ENCODE measurements at places on chromosomes 1 and 21.

- no peak for DNase-seq
These were observed 35.2 kb downstream of the EPHX1 start for GRCh38 chr1:225845097-225845496.

DNA sequence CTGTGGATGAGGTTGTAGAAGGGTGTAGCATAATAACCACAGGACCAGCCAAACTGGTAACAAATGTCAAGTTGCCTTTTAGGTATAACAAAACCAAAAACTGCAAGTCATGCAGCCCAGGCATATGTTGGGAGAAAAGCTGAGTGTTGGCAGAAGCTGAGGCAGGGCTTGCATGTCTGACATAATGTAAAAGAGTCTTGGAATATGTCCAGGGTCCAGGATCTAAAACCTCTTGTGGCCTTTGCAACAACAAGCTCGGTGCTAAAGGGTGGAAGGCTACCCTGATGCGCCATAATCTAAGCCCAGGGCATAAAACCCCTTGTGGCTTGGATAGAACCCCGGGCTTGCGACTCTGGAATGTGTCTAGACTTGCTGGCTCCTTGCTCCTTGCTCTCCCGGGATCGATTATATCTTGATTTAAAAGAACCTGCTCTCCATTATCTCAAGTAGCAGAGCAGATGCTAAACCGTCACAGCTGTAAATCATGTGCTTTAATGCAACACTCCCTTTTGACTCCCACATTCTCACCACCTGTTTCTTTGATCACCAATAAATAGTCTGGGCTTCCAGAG lies 26.5 kb upstream of the SLC35A3 start:
- no peak for DNase-seq

DNA sequence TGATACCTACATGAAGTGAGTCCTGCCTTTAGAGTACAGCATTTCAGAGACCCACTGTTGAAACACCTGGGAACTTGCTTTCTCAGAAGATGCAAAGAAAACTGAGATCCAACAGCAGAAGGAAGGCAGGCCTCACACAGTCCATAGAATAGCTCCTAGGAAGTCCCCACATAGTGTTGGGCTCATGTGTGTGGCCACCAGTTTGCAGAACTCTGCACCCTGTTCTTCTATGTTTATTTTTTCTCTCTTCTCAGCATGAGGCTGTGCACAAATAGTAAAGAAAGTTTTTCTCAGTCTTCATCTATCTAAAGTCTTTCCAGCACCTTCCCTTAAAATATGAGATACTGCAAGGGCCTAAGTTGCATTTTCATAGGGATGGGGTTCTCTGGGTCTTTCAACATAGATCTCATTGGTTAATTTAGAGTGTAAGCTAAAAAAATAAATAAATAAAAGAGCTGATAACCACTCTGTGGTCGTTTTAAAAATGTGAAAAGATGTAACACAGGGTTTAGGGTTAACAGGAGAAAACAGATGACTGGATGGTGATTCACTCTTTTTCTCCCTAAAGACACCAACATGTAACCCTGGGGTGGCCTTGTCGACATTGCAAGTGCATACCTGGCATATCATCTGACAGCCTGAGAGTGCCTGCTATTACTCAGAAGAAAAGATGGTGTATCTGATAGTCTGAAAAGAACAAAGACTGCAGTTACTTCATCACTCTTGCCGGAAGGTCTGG lies 94.6 kb downstream of the ZC3H11B start:
- no peak for DNase-seq

GRCh38 chr1:94743862-94744261 lies 76.3 kb upstream of the SLC44A3 start:
- peak; percentile 58 for DNase-seq

GRCh38 chr1:114559356-114559755 lies 22.1 kb downstream of the BCAS2 start:
- no peak for DNase-seq

- DNase-seq: no peak
These were observed 16.9 kb downstream of the TCEANC2 start for GRCh38 chr1:54070171-54070837.
